NCI-H345 (cell line): ENCODE measurements at places on chromosomes 1 and 21.

DNA sequence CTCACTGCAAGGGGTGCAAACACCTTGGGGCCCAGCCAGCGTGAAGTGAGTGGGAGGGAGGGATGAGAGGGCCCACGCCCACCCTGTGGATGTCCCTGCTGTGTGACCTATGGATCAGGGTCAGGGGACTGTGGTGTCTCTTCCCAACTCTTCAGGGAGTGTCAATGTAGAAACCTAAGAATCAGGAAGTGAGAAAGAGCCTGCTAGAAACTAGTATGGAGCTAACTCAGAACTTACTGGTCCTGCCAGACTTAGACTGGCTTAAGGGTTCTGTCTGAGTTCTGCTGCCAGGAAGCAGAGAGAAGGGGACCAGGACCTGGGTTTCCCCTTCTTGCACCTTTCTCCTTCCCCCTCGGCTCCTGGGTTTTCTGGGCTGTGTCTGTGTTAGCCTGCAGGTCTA lies 1.8 kb upstream of the IL10 start:
- no peak for DNase-seq

GRCh38 chr1:119227456-119227855 lies 87.0 kb upstream of the WARS2 start:
- DNase-seq, result no peak

- DNase-seq, result no peak
Observed at GRCh38 chr1:106677721-106678120, 378.8 kb upstream of the PRMT6 start.

DNA sequence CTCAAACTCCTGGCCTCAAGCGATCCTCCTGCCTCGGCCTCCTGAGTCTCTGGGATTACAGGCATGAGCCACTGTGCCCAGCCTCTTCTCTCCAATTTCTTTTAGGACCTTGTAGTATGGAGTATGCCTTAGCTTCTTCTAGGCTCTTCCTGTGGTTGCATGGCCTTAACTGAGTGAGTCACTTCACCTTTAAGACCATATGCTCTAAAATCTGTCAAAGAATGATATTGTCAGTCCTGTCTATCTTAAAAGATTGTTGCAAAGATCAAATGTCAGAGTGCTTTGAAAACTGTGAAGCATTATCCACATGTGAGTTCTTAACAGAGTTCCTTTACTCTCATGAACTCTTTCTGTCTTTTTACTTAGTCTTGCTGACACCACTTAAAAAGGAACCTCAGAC lies 37.2 kb downstream of the ATP2B4 start:
- no peak for DNase-seq

DNA sequence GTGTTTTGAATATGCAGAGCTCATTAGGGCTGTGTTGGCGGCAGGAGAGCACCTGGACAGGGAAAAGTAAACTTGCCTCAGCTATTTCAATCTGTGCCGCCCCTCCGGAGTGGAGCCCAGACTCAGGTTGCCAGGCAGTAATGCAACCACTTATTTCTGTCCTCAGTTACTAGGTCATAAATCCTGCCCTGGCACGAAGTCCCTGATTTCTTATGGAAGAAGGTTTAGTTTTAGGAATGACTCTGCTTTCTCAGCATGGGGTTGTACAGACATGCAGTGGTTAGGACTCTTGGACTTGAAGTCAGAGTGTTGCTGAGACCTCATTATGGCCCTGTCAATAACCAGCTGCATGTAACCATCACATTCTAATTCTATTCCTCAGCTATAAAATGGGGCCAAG lies 98.3 kb upstream of the FGGY start:
- no peak for DNase-seq

GRCh38 chr1:230090194-230090711 lies 23.2 kb downstream of the GALNT2 start:
- DNase-seq, result no peak

GRCh38 chr1:173205146-173206051 lies 1.7 kb downstream of the TNFSF4 start:
- no peak for DNase-seq

GRCh38 chr1:160996178-160996577 lies 24.8 kb downstream of the F11R start:
- no peak for DNase-seq
